ENCODE measurements at places on chromosomes 13 and 19. TPM values are rescaled to one million over a fixed set of nuclear protein-coding genes. Genes with fewer than 3 reads are reported as not detected.

- H3K36me3 ChIP-seq = no peaks in the 10 kb centered on the region
- no peaks in the 10 kb centered on the region for H3K27me3 ChIP-seq
- no peak overlapping the region for H3K27ac ChIP-seq
- peak; percentile 5 for DNase-seq
- H3K4me1 ChIP-seq = no peaks in the 10 kb centered on the region
Measured at GRCh38 chr13:64332048-64332447, 2898.1 kb downstream of the PCDH9 start.

PRR36 gene
- polyA plus RNA-seq = 0.18 TPM

CYP2A6 gene
- polyA plus RNA-seq = not detected

- H3K36me3 ChIP-seq = no peaks in the 10 kb centered on the region
- H3K4me1 ChIP-seq = peaks cover 30% of the 10 kb centered on the region
- H3K27me3 ChIP-seq = no peaks in the 10 kb centered on the region
- DNase-seq = peak; percentile 99
- peak within 1 kb of the TSS; percentile 77 for H3K27ac ChIP-seq
- peak within 1 kb of the TSS; percentile 89 for H3K4me3 ChIP-seq
Measured at GRCh38 chr19:10565567-10566407, at the start of gene KRI1. Gene KRI1, minus strand, starts transcription at chr19:10566010. Its CDS starts 11 bp downstream, at chr19:10565999.

GRCh38 chr13:35659796-35660195, 183.3 kb upstream of the MAB21L1 start:
- peaks cover 12% of the 10 kb centered on the region for H3K36me3 ChIP-seq
- no peak overlapping the region for H3K4me3 ChIP-seq
- H3K27me3 ChIP-seq = no peaks in the 10 kb centered on the region
- H3K4me1 ChIP-seq = peaks cover 9% of the 10 kb centered on the region

NALCN gene
- polyA plus RNA-seq = 4.5 TPM

NDUFB7 gene
- polyA plus RNA-seq = 465 TPM

PRKCG gene
- polyA plus RNA-seq = 0.26 TPM

DNA sequence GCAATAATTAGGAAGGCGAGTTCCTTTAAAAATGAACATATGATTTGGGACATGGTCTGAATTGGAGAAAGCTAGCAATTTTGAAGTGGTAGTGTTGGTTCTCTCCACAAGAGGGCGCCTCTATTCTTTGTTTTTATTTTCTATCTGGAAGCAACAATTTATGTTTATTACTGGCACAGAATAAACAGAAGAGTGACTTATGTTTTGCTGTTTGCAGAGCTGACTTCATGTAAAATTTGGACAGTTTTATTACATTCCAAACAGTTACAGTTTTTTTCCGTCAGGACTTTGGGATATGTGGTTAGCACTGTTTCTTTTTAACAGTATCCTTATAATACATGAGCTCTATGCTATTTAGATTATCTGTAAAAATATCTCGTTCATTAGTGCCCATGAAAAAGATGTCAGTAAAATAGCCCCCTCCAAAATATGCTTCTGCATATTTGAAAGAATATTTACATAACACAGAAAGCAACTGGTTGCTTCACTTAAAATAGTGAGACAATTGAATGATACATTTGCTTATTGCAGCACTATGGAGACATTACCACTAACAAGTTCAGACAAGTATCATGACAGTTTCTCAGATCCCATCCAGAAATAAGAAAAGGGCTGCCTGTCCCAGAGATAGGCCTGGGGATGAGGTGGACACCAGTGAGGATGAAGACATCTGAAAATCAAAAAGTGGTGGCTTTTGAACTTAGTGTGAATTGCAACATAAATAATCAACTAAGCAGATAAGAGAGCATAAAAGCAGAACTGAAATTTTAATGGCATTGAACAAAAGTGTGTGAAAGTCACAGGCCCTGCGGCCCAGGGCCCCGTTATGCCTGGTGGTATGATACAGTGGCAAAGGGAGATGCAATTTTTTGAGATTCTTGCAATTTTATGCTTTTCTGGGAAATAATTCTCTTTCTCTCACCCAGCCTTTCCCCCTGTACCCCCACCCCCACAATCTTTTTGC, 32.3 kb upstream of the FGF9 start:
- no peaks in the 10 kb centered on the region for H3K36me3 ChIP-seq
- H3K4me3 ChIP-seq = no peak overlapping the region
- H3K4me1 ChIP-seq = no peaks in the 10 kb centered on the region
- peak; percentile 29 for DNase-seq
- H3K27me3 ChIP-seq = peaks cover 25% of the 10 kb centered on the region

GRCh38 chr13:112893570-112894422, 75.2 kb upstream of the MCF2L start:
- no peak overlapping the region for H3K4me3 ChIP-seq
- H3K4me1 ChIP-seq = no peaks in the 10 kb centered on the region
- peak; percentile 94 for DNase-seq
- no peaks in the 10 kb centered on the region for H3K36me3 ChIP-seq
- peaks cover 10% of the 10 kb centered on the region for H3K27me3 ChIP-seq
- peak overlapping the region; percentile 64 for H3K27ac ChIP-seq

DNA sequence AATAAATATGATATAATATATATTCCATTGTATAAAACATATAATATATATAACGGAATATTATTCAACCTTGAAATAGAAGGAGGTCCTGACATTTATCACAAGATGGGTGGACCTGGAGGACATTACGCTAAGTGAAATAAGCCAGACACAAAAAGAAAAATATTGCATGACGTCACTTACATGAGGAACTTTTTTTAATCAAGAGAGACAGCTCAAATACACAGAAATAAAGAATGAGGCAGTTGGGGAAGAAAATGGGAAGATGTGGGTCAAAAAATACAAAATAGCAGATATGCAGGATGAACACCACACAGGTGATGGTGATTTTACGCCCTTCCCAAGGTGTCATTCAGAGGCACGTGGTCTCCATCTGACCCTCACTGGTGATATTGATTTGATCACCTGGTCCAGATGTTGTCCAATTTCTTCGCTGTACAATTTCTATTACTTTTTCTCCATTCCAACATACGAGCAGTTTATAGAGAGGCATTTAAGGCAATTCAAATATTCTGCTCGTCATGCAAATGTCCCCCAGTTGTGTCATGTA, 513 bp upstream of the ZNF317 start:
- 0 out of 2 replicates have a peak overlapping the region, but pooled peaks have one; percentile 66 for H3K27ac ChIP-seq
- peaks cover 8% of the 10 kb centered on the region for H3K27me3 ChIP-seq
- H3K36me3 ChIP-seq = peaks cover 28% of the 10 kb centered on the region
- H3K4me3 ChIP-seq = peak overlapping the region; percentile 94
- H3K4me1 ChIP-seq = no peaks in the 10 kb centered on the region

- no peak overlapping the region for H3K27ac ChIP-seq
- H3K27me3 ChIP-seq = no peaks in the 10 kb centered on the region
- no peaks in the 10 kb centered on the region for H3K36me3 ChIP-seq
- no peaks in the 10 kb centered on the region for H3K4me1 ChIP-seq
- no peak for DNase-seq
Measured at GRCh38 chr19:29927944-29928625, 14.0 kb upstream of the URI1 start.

GRCh38 chr13:49410006-49410405, 33.9 kb downstream of the CAB39L start:
- no peak overlapping the region for H3K27ac ChIP-seq
- H3K36me3 ChIP-seq = no peaks in the 10 kb centered on the region
- no peak for DNase-seq
- H3K4me1 ChIP-seq = no peaks in the 10 kb centered on the region

DNA sequence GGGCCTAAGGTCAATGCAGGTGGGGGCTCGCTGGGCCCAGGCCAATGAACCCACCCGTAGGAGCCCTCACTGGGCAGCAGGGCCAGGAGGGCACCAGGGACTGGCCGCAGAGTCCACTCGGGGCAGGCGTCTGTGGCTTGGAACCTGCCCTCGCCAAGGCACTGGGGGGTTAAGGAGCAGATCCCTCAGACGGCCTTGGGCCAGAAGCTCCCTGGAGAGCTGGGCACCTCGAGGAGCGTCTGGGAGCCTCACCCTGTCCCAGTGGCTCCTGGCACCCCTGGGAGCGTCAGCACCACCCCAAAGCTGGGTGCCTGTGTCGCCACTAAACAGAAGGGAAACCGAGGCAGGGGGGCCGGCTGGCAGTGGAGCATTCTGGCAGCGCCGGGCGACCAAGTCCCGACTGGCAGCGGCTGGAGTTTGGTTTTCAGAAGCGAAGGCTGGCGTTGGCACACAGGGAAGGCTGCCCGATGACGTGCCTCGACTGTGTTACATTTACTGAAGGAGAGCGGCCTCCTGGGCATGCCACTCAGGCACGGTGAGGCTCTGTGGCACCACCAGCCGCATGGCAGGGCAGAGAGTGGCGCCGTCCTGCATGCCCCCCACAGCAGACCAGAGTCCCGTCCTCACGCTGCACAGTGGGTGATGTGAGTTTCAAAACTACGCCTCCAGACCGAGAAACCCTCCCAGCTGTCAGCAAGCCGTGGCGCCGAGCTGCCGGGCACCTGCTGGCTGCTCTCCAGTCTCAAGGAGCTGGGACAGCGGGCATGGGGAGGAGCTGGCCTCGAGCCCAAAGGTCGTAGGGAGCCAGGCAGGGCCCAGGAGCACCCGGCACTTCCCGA, 9.2 kb upstream of the MEX3D start:
- peaks cover 29% of the 10 kb centered on the region for H3K36me3 ChIP-seq
- H3K27me3 ChIP-seq = no peaks in the 10 kb centered on the region
- H3K4me3 ChIP-seq = no peak overlapping the region
- H3K4me1 ChIP-seq = no peaks in the 10 kb centered on the region
- no peak for DNase-seq

DNA sequence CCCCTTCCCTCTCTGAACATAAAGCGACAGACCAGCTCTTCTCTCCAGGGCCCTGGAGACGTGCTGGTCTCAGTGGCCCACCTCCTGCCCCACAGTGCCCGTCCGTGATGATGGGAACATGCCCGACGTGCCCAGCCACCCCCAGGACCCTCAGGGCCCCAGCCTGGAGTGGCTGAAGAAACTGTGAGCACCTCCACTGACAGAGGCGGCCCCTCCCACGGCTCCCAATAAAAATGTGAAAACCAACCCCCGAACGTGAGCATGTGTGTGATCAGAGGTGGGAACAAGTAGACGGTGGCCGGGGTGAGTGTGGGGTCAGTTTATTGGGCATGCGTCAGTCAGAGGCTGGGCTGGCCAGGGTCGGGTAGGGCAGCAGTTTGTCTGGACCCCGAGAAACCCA, 4.1 kb downstream of the NDUFA3 start:
- no peak overlapping the region for H3K27ac ChIP-seq
- H3K27me3 ChIP-seq = no peaks in the 10 kb centered on the region
- no peaks in the 10 kb centered on the region for H3K4me1 ChIP-seq
- no peak overlapping the region for H3K4me3 ChIP-seq
- no peak for DNase-seq
- peaks cover 10% of the 10 kb centered on the region for H3K36me3 ChIP-seq

DNA sequence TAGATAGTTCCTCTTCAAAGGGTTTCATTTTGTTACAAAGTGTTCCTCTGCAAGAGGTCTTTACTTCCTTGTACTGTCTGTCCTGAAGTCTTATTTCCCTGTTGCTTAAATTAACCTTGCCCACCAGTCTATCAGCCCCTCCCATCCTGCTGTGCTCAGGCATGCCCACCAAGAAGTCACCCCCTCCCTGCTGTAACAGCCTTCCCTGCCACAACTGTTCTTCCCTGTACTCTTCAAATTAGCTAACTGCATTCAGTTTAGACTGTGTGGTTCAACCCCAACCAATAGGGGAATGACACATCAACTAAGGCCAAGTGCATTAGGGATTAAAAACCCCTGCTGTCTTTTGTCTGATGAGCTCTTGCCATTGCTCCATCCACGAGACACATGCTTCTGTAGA, 34.4 kb upstream of the ZNF562 start:
- no peak for DNase-seq
- H3K36me3 ChIP-seq = no peaks in the 10 kb centered on the region
- no peaks in the 10 kb centered on the region for H3K27me3 ChIP-seq
- no peaks in the 10 kb centered on the region for H3K4me1 ChIP-seq
- no peak overlapping the region for H3K27ac ChIP-seq
- no peak overlapping the region for H3K4me3 ChIP-seq

GRCh38 chr13:110890279-110891165, 24.3 kb downstream of the ANKRD10 start:
- peaks cover 38% of the 10 kb centered on the region for H3K36me3 ChIP-seq
- no peak overlapping the region for H3K4me3 ChIP-seq
- no peaks in the 10 kb centered on the region for H3K27me3 ChIP-seq
- H3K27ac ChIP-seq = no peak overlapping the region
- H3K4me1 ChIP-seq = peaks cover 5% of the 10 kb centered on the region
- DNase-seq = no peak

SIAH3 gene
- polyA plus RNA-seq = 0.08 TPM

GRCh38 chr19:32287086-32287485, 58.3 kb upstream of the ZNF507 start:
- no peaks in the 10 kb centered on the region for H3K27me3 ChIP-seq
- H3K27ac ChIP-seq = no peak overlapping the region
- H3K36me3 ChIP-seq = no peaks in the 10 kb centered on the region
- no peak overlapping the region for H3K4me3 ChIP-seq

GTF2F2 gene
- 30.3 TPM for polyA plus RNA-seq

- DNase-seq = no peak
- no peak overlapping the region for H3K27ac ChIP-seq
- no peak overlapping the region for H3K4me3 ChIP-seq
Measured at GRCh38 chr19:42096255-42096837, 20.4 kb downstream of the ZNF574 start.

DNA sequence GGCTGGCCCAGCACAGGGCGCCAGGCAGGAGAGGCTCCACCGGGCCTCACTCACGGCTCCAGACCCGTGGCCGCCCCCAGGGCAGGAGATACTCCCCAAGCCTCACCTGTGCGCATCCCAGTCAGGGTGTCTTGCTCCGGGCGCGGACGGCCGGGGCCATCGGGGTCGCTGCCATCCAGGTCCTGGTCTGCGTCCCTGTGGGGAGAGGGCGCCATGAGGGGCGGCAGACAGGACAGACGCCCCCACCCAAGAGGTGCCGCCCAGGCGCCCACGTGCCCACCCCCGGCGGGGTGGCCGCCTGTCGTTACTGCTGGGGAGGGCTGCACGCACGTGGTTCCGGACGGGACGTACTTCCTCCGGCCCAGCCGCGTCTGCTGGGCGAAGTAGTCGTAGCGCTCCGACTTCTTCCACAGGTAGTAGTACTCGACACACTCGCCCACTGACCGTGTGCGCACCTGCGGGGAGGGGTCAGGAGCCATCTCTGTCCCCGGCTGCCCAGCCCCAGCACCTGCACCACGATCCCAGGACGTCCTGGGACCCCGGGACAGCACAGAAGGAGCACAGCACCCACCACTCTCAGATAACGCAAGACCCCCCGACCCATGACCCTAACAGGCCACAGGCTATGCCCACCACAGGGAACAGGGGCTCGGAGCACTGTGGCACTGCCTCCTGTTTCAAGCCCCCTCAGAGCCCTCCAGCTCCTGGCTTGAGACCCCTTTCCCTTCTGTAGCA, 17.4 kb upstream of the PLPP2 start:
- no peak overlapping the region for H3K4me3 ChIP-seq
- no peaks in the 10 kb centered on the region for H3K4me1 ChIP-seq
- H3K27me3 ChIP-seq = no peaks in the 10 kb centered on the region
- peak; percentile 33 for DNase-seq
- H3K36me3 ChIP-seq = no peaks in the 10 kb centered on the region

ZNF135 gene
- polyA plus RNA-seq = 0.54 TPM

IGFL3 gene
- not detected for polyA plus RNA-seq
